ENCODE measurements at places on chromosomes 2 and 18.
A peak's percentile ranks its signal among the peaks of the same experiment; 100 is the strongest.

DNA sequence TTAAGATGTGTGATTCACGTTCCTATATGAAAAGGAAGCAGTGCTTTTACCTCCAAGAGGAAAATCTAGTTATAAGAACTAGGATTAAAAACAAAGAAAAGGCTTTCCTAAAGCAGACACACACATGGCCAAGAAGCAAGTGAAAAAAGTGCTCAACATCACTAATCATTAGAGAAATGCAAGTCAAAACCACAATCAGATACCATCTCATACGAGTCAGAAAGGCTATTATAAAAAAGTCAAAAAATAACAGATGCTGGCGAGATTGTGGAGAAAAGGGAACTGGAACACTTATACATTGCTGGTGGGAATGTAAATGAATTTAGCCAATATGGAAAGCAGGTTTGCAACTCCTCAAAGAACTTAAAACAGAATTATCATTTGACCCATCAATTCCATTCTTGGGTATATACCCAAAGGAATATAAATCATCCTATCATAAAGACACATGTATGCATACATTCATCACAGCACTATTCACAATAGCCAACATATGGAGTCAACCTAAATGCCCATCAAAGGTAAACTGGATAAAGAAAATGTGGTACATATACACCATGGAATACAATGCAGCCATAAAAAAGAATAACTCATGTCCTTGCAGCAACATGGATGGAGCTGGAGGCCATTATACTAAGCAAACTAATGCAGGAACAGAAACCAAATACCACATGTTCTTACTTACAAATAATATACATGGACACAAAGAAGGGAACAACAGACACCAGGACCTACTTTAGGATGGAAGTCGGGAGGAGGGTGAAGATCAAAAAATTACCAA lies 285.3 kb downstream of the RAD51AP2 start:
- no peak for DNase-seq

DNA sequence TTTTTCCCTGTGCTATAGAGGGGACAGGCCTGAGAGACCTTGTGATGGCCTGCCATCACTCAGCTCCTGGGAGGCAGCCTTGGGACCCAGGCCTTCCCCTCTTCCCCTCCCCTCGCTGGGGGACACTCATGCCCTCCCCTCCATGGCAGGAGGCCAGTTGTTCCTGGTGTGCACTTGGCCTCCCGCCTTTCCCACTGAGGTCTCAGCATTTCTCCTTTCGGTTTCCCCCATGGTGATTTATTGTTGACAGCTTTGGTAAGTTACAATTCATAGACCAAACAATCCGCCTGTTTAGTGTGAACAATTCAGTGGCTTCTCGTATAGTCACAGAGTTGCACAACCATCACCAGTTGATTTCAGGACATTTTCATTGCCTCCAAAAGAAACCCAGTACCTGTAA lies 10.2 kb upstream of the CNDP1 start:
- no peak for DNase-seq

GRCh38 chr2:118988706-118989105 lies 46.7 kb downstream of the MARCO start:
- DNase-seq = no peak

DNA sequence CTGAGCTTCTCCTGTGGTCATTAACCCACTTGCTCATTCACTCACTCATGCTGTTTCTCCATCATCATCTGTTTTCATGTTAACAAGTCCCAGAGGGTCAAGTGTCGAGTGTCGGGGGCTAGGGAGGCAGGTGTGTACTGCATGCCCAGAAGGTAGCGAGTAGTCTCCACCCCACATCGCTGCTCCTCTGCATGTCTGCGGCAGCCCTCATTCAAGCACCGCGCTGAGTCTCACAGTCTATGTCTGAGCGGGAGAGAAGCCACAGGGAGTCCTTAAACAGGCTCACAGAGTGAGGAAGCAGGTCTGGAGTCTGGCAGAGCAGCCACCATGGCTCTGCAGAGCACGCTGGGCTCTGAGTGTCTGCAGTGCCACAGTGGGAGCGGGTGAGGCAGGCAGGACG lies 121.3 kb upstream of the IL1R2 start:
- DNase-seq = no peak

DNA sequence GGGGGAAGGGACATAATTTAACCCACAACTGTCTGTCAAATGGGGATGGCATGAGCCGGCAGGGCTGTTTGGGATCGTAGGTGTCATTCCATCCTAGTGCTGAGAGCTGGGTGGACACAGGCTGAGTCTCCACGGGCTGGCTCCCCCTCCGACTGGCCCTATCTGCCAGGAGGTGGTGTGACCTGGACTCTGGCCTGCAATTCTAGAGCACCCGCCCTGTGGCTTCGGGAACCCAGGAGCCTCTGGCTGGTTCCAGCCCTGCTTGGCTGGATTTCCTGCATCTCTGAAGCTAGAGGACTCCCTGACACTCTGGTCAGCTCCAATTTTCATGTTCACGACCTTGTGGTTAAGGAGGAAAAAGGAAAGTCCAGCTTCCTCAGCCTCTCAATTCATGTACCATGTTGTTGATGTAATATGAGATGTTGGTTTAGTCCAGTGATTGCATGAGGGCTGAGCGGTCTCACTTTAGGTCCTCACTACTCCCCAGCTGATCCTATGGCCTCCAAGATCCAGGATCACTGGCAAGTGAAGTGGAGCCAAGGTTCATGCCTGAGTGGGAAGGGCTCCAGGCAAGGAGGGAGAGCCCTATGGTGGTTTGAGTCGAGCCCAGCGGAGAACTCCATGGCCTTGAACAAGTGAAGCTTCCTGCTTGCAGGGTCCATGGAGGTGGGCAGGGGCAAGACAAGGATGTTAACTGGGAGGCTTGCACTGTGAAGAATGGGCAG lies 169.1 kb downstream of the NDUFA10 start:
- no peak for DNase-seq

- DNase-seq = no peak
Measured at GRCh38 chr2:223532161-223532560, 70.0 kb downstream of the SCG2 start.

DNA sequence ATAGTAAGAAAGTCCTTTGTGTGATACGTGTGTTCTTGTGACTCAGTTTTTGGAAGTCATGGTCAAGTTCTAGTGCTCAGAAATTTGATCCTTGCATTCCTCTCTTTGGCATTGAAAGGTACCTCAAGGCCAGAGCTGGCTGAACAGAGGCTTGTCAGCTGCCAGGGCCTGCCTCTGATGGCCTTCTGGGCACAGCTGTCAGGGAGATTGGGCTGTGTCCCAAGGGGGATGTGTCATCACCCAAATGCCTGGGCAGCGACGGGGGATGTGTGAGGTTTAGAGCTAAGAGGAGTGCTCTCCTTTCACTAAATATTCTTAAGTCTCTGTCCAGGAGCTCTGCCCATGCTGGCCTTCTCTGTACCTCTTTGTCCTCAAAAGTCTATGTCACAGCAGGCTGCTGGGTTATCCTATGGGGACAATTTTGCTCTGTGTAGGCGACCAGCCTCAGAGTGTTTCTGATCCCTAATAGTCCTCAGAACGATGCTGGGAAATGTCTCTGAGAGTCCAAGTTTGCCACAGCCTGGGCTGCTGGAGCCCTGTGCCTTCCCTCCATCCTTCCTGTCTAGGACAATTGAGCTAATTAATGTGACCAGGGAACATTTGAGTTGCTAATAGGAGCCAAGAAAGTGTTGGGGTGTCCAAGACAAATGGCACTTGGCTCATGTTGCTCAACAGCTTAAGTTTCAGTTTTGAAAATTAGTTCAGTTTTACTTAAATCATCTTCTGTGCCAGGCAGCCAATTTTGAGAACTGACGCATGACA lies 115.4 kb upstream of the ZNF521 start:
- no peak for DNase-seq

DNA sequence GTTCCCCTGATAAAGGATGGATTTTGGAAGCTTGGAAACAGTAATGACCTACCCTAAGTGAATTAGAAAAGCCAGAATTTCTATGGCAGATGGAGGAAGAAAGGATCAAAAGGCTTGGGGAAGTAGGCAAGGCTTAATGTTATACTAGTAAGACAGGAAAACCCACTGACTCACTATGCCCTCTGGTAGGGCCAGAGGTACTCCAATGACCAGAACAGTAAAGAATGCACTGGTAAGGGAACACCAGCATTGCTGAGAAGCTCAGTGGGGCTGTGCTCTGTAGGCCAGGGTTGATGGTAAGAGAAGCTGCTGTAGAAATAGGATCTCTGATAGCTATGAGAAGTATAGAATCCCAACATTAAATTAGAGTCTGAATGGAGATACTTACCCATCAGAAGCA lies 126.4 kb downstream of the GFPT1 start:
- no peak for DNase-seq

DNA sequence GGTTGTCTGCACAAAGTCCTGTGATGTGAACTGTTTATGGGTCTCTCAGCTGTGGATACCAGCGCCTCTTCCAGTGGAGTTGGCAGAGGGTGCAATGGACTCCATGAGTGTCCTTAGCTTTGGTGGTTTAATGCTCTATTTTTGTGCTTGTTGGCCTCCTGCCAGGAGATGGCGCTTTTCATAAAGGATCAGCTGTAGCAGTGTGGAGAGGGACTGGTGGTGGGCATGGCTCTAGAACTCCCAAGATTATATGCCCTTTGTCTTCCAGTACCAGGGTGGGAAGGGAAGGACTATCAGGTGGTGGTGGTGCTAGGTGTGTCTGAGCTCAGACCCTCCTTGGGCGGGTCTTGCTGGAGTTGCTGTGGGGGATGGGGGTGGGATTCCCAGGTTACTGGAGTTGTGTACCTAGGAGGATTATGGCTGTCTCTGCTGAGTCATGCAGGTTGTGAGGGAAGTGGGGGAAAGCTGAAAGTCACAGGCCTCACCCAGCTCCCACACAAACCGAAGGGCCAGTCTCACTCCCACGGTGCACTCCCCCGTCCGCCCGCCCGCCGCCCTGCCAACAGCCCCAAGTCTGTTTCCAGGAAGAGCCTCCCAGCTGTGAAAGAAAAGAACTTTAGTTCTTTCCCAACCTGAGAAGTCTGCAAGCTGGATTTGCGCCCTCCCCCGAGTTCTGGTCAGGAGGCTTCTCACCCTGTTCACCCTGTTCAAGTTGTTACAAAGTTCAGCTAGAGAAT lies 108.1 kb downstream of the MARCO start:
- peak; percentile 2 for DNase-seq

GRCh38 chr2:116979916-116980764 lies 834.4 kb upstream of the DDX18 start:
- peak; percentile 74 for DNase-seq

DNA sequence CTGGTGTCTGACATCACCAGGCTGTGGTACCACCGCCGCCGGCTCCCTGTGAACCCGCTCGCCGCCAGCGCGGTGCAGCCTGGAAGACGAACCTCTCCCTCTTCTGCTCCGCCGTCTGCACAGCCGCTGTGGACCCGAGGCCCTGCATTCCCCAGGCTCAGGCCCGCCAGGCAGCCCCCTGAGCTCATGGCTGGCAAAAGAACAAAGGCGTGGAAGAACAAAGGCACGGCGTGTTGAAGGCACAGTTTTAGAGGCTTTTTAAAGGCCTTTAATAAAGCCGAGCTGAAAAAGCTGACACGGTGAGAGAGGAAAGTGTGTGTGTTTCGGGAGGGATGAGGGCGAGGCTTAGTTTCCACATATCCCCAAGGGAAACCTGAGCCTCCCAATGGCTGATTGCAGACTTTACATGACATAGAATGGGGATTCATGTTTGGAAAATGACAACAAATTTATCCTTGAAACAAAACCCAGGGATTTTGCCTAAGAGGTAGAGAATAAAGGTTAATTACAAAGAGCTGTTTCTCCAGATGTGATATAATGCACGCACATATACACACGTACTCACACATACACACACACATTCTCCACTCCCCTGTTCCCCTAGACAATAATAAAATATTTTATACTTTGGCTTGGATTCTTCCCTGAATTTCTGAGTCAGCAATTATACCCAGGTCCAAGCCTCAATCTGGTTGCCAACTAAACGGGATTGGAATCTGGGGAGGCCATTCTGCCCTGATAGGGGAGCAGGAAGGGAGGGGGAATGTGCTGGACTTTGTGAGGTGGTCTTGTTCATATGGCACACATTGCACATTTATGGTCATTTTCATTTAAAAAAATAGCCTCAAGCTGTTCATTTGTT lies 39.7 kb downstream of the RFX8 start:
- DNase-seq = no peak

- DNase-seq = no peak
Measured at GRCh38 chr2:102736110-102736409, 25.8 kb upstream of the TMEM182 start.

DNA sequence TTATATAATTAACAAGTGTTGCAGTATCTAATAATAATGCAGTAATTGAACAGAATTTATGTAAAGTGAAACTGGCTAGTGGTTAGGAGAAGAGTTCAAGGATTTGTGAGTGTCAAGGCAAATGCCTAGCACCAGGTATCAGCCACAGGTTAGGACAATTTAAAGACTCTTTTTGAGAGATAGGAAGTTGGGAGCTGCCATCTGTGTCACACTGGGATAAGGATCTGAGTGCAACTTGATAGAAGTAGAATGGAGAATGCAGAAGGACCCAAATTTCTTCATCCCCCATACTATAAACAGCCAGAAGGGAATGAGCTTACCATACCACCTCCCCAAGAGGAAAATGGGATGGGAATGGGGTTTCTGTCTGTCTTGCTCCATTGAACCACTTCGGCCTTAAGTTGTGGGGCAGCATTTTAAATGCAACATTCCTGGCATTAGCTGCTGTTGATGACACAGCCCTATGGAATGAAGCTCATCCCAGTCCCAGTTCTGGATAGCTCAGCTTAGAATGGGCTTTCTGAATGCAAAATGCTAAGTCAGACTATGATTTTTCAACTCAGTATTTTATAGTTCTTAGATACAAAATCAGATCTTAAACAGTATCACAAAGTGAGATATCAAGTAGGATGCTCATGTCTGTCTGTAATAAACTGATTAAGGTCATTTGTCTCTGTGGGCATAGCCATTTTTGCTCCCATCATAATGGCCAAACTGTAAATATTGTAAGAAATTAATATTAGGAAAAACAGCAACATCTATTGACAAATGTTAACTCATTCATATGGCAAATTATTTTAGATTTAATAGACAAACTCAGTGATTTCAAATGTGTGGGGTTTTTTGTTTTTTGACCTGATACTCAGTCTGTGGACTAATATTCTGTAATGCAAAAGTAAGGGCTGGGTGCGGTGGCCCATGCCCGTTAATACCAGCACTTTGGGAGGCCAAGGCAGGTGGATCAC lies 44.0 kb downstream of the GPR155 start:
- no peak for DNase-seq

DNA sequence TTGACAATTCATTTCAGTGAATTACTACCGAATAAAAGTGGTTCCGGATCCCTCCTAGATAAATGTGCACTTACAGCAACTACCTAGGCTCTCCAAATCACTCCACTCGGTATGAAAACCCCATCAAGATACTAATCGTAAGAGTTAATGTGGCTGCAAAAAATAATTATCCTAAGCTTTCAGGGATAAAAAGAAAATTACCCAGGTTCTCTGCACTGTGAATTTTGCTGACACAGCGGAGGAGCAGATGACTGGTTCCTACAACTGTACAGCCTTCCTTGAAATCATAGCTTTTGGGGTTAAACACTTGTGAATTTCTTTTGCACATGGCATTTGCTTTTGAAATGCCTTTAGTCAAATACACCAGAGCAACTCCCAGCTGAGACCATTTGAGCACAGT lies 104.7 kb downstream of the CD226 start:
- DNase-seq = no peak

DNA sequence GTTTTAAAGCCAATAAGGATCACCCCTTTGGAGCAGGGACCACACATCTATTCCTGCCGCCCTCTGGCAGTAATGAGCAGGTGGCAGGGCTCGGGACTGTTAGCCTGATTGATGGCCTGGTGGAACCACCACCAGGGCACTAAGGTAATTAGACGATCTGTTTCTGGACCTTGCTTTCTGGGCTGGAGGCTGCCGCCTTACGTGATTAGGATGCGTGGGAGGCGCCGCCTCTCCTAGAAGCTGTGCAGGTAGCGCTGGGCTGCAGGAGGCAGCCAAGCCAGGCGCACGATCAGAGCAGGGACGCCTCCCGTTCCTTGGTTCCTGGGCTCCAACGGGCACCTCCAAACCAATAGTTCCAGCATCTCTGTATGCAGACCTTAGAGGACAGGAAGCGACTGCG lies 242.6 kb upstream of the RAB12 start:
- DNase-seq = no peak
